ENCODE measurements at places on chromosomes 5 and 9.
A peak's percentile ranks its signal among the peaks of the same experiment; 100 is the strongest.

- no peak for DNase-seq
These were observed 175.6 kb downstream of the GABBR2 start for GRCh38 chr9:98533132-98533531.

DNA sequence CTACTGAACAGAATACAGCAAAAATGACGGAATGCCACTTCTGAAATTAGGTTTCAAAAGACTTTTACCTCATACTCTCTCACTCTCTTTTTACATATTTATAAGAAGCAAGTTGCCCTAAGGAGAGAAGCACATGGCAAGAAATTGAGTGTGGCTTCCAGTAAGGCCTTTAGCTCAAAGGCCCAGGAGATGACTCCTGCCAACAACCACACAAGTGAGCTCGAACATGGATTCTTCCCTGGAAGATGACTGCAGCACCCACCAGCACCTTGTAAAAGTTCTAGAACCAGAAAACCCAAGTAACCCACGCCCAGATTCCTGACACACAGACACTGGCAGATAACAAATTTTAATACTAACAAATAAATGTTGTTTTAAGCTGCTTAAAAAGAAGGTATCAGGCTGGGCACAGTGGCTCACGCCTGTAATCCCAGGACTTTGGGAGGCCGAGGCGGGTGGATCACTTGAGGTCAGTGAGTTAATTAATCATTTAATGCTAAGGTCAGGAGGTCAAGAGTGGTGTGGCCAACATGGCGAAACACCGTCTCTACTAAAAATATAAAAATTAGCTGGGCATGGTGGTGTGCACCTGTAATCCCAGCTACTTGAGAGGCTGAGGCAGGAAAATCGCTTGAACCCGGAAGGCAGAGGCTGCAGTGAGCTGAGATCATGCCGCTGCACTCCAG is 17.0 kb downstream of the PTBP3 start:
- DNase-seq, result peak; percentile 15

- peak; percentile 12 for DNase-seq
These were observed 10.3 kb downstream of the CNOT8 start for GRCh38 chr5:154868702-154869101.

DNA sequence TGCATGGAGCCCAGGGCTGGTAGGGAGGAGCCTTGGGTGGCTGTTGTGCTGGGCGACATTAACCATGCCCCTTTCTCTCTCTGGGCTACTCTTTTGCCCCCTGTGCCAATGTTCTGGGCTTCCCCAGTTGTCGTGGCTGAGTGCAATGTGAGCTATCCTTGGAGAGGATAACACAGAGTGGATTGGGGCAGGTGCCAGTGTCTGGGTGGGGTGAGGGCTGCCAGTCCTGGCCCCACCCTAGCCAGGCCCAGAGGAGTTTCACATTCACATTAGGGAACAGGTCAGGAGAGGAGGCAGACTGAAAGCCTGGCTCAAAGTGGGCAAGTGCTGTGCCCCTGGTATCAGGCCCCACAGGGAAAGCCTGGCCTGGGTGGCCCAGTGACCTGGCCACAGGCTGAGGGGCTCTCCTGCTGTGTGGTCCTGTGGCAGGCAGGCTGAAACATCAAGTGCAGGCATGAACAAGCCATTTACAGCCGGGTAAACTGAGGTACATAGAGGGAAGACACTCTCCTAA is 7.5 kb upstream of the NDST1 start:
- no peak for DNase-seq

DNA sequence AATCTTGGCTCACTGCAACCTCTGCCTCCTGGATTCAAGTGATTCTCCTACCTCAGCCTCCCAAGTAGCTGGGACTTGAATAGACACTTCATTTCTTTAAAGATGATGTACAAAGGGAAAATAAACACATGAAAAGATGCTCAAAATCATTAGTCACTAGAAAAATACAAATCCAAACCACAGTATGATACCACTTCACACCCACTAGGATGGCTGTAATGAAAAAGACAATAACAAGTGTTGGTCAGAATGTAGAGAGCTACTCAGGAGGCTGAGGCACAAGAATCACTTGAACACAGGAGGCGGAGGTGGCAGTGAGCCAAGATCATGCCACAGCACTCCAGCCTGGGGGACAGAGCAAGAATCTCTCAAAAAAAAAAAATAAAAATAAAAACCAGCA is 13.0 kb downstream of the F2RL2 start:
- no peak for DNase-seq

DNA sequence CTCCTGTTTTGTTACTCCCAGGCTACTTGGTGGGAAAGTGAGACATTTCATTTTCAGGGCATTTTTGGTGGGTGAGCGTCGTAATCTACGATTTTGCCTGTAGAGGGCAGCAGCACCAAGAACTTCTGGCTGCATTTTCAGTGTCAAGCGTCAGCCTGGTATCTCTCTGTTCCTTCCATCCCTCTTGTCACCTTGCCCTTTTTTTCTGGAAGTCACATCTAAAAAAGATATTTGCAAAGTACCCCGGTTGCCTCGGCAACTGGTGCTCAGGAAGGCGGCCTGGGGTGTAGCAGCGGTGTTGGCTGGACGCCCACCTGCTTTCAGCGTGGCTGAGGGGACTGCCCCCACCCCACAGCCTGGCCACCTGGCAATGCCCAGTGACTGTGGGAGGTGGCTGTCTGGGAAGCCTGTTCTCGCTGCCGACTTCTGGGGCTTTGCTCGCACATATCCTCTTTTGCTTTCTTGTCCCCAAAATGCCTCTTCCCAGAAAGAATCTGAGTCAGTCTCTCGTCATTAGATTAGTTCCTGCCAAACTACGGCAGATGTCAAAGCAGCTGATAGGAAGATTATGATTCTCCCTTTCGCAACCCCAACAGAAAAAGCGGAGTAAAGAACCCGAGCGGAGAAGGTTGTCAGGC is 84.5 kb downstream of the ACER2 start:
- peak; percentile 31 for DNase-seq

GRCh38 chr5:119582987-119583386 is 46.4 kb upstream of the FAM170A start:
- DNase-seq, result no peak

- no peak for DNase-seq
These were observed 10.6 kb upstream of the ANGPTL2 start for GRCh38 chr9:127132921-127133647.

- DNase-seq, result no peak
These were observed 582.0 kb upstream of the TUSC1 start for GRCh38 chr9:26260238-26260637.

- DNase-seq, result no peak
These were observed 39.7 kb upstream of the IL7R start for GRCh38 chr5:35816881-35817521.

- no peak for DNase-seq
These were observed 576.5 kb downstream of the CSNK1G3 start for GRCh38 chr5:124088289-124089032.

GRCh38 chr5:31193116-31193515 is 370 bp upstream of the CDH6 start:
- no peak for DNase-seq

- no peak for DNase-seq
These were observed 5.6 kb upstream of the RNF44 start for GRCh38 chr5:176542596-176543427.

- DNase-seq, result no peak
These were observed 148.2 kb upstream of the RAI14 start for GRCh38 chr5:34507933-34508332.

DNA sequence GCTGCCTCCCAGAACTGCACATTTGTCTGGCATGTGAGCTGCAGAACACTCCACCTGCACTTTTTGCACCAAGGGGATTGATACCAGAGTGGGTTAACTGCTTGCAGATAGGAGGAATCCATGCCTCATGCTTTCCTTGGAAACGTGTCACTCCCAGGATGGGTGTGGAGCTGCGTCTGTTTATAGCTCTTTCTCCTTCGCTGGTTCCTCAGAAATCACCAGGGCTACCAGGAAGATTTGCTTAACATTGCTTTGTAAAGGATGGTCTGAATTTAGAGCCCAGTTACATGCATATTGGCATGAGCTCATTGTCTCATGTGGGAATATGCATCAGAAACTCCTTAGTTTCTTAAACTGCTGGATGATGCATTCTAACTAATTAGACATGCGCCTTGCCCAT is 234.6 kb downstream of the GADD45G start:
- no peak for DNase-seq

GRCh38 chr5:118862596-118862995 is 125.8 kb downstream of the DTWD2 start:
- no peak for DNase-seq

DNA sequence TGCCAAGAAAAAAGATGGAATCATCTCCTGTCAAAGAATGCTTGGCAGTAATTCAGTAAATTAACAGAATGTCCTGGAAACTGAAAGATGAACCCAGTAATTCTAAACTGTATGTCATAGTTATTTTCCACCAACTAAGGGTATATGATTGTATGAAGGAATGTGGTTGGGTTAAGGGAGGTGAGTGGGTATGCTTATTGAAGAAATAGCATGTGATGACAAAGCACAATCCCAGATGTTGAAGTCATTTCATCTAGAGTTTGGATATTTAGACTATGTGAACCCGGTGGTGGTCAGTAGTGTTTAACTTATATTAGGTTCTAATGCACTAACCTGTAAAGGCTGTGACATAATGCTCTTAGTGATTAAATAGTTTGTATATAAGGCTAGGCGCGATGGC is 87.3 kb downstream of the CDKN2A start:
- DNase-seq, result no peak

GRCh38 chr9:122338994-122339393 is 31.8 kb upstream of the PTGS1 start:
- DNase-seq, result no peak

- DNase-seq, result peak; percentile 61
These were observed 194.0 kb upstream of the KLF4 start for GRCh38 chr9:107683566-107683965.

DNA sequence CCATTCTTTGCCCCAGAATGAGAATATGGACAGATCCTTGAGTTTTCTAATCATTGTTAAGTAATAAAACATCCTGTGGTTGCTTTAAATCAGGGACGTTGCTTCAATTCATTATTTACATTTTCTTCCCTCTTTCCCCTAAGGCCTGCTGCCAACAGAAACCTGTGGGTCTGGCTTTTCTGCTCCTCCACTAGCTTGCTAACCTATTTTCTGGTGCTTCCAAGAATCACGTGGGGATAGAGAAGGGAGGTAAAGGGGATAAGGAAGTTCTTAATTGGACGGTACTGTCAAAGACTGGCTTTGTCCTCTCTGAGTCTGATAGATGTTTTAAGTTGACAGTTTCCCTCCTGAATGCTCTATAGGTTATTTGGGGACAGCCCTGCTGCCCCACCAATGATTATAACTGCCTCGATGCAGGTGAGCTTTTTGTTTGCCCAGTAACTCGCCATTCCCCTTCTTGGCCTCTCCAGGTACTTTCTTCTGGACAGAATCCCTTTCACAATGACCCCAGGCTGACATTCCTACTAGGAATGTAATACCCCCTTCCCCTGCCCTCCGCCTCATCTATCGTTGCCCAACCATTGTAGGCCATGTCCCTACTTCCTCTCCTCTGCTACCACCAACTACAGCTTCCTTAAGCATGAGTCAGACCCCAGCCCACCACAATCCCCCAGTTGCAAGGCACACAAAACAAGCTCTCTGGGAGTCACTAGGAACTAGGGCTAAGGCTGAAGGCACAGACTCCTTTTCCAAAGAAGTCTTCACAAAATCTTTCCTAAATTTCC is 19.9 kb upstream of the CPEB4 start:
- peak; percentile 84 for DNase-seq

DNA sequence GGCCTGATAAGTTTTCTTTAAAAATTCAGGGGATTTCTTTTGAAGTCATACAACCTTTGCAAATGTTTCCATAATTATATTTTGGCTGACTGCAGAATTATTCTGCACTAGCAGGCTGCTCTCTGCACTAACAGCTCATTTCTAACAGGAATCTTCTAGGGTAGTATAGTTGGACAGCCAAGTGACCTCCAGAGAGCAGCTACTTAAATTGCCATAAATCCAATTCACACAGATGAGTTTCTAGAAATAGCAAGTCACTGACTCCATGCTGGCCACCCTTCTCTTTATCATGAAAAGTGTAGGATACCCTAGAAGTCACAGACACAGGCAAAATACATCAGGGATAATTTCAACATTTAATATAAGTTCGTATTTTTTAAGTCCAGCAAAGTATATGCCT is 110.9 kb upstream of the TARS1 start:
- DNase-seq, result no peak

DNA sequence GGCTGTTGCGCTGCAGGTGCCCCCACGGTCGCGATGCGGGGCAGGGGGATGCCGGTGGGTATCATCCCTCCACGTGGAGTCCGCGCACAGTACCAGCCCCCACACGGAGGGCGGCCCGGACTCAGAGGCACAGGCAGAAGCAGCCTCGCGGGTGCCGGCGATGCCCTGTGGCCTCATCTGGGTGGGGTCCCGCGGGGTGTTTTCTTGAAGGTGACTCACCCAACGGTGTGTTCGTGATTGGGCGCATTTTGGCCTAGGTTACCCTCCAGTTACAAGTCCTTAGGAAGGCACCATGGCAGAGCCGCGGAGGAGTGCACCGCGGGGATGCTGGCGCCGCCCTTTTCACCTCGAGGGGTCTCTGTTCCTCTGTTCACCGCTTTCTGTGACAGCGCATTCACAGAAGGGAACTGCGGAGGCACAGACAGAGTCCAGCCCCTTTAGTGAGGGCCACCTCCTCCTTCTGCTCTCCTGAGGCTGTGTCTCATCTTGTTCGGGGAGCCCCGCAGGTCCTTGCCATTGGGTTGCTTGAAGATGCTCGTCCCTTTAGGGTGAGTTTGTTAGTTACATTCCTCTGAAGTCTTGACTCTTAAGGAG is 21.6 kb upstream of the EXOC3 start:
- DNase-seq, result no peak

DNA sequence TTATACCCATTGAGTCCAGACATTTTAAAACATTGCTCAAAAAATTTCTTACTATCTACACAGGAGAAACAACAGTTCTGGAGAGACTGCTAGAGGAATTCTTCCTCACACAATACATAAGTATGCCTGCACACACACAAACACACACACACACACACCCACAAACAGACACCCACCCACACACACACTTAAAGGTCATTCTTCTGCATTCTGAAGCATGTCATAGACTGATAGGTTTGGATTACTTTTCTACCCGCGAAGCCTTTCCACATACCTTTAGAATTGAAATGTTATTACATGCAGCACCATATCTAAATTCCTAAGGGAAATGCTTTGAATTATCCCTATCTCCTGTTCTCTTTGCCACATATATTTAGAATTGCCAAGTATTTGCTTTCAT is 80.2 kb downstream of the FAM174A start:
- no peak for DNase-seq

DNA sequence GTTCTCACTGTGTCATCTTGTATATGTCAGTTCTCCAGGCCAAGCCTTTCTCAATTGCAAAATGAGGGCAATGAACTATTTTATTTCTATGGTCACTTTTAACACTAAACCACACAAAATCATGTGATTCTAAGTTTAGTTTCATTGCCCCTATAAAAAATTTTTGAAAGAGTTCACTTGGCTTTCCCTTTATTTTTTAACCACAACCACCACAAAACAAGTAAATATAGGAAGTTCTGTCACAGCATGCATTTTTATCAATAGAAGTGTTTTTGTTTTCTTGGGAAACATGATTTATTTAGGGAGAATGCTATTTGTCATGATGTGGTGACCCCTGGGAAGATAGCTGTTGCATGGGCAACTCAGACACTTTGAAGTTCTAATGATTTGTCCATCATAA is 169.1 kb downstream of the CSNK1G3 start:
- no peak for DNase-seq

GRCh38 chr5:37539459-37539858 is 160.3 kb downstream of the WDR70 start:
- DNase-seq, result no peak
